ENCODE measurements at places on chromosomes 2 and 18.

DNA sequence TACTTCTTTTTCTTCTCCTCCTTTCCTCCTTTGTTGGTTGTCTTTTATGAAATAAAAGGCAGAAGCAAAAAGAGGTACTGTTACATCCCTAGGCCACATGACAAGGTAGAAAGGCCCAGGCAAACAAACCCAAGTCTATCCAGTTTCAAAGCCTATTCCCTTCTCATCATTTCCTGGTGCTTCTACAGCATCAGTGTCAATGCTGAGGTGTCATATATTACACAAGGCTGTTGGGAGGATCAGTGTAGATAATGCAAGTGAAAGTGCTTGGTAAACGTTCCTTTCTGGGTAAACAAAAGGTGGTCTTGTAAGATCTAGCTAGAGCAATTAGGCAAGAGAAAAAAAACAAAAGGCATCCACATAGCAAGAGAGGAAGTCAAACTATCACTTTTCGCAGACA, 64.9 kb downstream of the EVA1A start:
- DNase-seq = no peak

GRCh38 chr2:29066271-29066860, 8.0 kb downstream of the PCARE start:
- DNase-seq = no peak

- DNase-seq = no peak
These were observed 460.4 kb downstream of the EPHA4 start for GRCh38 chr2:221111739-221112138.

DNA sequence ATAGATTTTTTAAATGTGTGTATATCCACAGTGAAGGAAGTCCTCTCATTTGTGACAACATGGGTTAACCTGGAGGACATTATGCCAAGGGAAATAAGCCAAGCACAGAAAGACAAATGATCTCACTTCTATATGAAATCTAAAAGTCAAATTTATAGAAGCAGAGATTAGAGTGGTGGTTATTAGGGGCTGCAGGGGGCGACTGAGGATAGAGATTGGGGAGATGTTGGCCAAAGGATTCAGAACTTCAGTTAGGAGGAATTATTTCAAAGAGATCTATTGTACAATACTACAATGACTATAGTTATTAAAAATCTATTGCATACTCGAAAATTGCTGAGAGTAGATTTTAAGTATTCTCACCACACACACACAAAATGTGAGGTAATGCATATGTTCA, 252.4 kb upstream of the SLC39A10 start:
- DNase-seq = no peak

- DNase-seq = no peak
These were observed 111.8 kb downstream of the STPG4 start for GRCh38 chr2:47043142-47043890.

DNA sequence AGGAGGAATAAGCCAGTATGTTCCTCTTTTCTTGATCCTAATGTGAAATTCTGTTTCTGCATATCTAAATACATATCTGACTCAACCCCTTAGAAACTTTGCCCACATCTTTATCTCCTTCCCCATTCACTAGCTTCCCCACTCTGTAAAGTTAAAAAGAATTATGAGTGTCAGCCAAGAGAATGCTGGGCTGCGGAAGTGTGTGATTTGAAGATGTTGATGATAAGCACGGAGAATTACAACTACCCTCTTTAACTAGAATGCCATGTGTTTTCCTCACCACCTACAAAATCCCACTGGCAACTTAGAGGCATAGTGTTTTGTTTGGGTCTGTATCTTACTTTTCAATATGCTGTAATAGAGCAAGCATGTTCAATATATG, 490.4 kb upstream of the FANCL start:
- DNase-seq = no peak

- DNase-seq = no peak
These were observed 6.7 kb downstream of the LMAN1 start for GRCh38 chr18:59352250-59352855.

DNA sequence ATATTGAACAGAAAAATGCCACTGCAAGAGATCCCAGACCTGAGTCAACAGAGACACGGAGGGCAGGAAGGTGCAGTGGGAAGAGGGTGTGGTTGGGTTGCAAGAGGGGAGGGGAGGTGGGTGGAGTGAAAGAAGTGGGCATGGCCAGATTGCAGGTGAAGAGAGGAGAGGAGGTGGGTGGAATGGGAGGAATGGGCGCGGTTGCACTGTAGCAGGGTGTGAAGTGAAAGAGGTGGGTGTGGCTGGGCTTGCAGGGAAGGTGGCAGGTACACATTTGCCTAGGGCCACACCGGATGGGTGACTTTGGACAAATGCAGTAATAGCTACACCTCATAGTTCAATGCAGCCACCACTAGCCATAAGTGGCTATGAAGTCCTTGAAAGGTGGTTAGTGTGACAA, 71.1 kb downstream of the DOCK10 start:
- DNase-seq = no peak

DNA sequence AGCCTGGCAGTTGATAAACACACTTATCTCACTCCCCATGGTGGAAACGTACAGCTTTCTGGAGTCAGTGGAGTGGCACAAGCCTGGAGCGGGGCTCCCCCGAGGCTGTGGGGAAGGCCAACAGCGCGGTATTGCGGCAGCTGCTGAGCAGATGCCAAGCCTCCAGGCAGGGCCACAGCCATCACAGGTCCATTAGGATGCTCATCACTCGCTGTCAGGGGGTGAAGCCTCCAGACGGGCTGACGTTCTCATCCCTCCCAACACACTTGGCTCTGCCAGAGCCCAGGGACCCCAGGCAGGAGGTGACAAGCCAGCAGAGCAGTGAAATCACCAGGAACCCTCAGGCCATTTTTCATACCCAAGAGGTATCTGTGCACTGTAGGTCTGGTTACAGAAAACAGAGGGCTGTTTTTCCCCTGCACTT, 529.2 kb upstream of the KLHL29 start:
- DNase-seq = no peak

GRCh38 chr2:48721158-48721557, 34.4 kb downstream of the LHCGR start:
- no peak for DNase-seq

DNA sequence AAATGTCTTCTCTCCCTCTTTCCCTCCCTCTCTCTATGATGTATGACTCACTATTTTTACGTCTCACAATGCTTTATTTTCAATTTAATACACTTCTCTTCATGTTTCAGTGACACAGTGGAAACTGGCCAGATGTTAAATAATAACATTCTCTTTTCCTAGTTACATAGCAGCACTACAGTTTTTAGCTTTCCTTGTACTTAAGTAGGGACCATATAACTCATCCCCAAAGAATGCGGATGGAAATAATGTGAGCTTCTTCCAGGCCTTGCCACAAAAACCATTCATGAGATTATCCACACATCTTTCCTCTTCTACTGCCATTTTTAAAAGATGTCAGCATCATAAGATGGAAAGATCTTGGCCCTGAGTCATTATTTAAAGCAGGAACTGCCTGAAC, 789.4 kb downstream of the LRP1B start:
- DNase-seq = no peak

GRCh38 chr2:190529486-190530247, 4.9 kb downstream of the NEMP2 start:
- no peak for DNase-seq

GRCh38 chr2:133271105-133271504, 297.2 kb downstream of the NCKAP5 start:
- DNase-seq = no peak

DNA sequence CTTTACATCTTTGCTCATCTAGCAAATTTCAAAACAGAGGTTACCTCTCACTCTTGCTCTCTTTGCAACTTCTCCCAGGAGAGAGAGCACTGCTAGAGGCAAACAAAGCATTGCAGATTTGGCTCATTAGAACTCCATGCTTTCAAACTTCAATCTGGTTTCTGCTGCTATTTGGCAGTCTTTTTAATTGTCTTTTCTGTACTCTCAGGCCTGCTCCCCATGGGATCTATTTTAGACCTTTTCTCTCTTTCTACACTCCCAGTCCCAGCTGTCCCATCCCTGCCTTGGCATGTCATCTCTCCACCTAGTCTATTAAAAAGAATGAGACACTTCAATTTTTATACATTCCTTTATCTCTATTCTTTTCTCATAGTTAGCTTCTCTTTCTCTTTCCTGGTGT, 15.2 kb downstream of the KCNJ3 start:
- no peak for DNase-seq

GRCh38 chr2:40321016-40321623, 130.8 kb downstream of the SLC8A1 start:
- DNase-seq = no peak

DNA sequence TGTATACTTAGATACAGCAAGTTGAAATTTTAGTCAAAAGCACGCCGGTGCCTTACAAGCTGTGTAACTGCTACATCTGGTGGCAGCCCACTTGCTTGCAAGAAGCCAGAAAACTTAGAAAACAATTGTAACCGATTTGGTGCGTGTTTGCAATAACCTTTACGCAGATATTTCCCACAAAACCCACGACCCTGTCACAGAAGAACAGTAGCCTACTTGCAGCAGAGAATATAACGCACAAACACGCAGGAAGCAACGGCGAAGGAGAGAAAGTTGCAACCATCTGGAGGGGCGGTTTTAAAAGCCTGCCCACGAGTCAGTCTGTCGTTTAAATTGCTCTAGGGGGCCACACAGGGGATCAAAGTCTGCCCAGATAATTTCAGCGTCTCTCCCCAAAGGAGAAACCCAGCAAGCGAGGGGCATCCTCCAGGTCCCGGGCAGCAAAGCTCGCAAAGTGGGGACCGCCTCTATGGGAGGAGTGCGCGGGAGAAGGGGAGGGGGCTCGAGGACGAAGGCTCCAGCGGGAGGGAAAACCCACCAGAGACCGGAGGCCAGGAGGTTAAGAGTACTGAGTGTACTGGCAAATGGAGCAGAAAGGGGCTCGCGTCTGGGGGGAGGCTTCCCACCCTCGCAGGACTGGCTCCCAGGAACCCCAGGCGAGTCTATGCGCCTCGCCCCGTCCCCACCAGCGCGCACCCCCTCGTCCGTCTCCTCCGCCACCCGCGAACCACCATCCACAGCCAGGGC, 1.1 kb downstream of the TLK1 start:
- DNase-seq = peak; percentile 38

GRCh38 chr2:220144411-220144810, 517.0 kb downstream of the SLC4A3 start:
- no peak for DNase-seq

DNA sequence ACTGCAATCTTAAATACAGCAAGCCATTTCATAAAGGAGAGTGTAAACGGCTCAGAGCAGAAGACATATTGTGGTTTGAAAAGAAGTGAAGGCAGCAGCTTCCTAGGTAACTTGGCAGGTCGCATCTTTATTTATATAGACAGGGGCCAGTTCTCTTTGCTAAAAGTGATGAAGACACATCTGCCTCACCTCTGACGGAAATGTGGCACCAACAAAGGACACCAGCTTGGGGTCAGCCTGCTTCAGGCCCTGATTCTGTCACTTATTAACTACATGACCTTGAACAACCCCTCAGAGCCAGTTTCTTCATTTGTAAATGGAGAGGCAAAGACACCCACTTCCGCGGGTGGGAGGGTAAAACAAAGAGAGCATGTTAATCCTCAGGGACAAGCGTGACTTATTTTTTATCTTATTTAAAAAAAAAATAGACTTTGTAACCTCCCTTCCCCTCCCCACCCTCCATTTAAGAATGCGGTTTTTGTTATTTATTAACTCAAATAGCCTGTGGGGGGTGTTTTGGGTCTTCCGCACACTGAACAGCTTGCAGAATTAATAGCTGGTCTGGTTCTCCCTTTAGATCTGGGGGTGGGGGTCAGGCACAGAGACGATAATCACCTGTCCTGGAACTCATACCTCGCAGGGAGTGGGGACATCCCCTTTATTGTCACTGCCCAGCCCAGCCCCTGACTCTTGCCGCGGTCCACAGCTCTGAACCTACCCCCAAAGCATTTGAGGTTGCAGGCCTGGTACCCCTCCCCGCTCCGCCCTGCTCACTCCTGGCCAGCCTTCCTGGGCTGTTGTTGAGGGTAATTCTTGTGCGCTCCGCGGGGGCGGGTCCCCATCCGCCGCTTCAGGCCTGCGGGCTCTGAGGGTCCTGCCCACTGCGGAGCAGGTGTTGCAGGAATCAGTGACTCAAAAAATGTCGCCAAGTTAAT, 64.2 kb upstream of the TMEM17 start:
- no peak for DNase-seq

DNA sequence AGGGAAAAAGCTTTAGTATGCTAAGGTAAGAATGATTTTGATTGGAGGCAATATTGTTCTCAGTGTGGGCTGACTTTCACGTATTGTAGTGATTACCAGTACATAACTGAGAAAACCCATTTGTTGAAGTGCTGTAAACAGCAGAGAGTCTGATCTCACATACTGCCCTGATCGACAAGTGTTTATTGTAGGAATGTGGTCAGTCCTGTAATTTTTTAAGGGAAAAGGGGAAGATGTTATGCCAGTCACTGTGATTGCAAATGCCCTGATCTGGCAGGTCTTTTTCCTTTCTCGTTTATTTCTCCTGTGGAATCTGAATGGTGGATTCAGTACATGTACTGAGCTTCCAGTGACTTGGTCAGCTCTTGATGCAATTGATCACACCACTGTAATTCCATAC, 11.5 kb downstream of the SPATS2L start:
- no peak for DNase-seq
